ENCODE measurements at places on chromosomes 6 and 20. TPM values are rescaled to one million over a fixed set of nuclear protein-coding genes. Genes with fewer than 3 reads are reported as not detected.

The TAAR9 gene
- not detected for total RNA-seq

The SMOC2 gene
- total RNA-seq: 14.4 TPM

The PEDS1 gene
- total RNA-seq: 34.3 TPM

The OXT gene
- total RNA-seq: not detected

GRCh38 chr6:72151742-72152141 lies 265.4 kb downstream of the RIMS1 start:
- DNase-seq: no peak
- no peaks in the 10 kb centered on the region for H3K4me1 ChIP-seq
- no peaks in the 10 kb centered on the region for H3K27me3 ChIP-seq
- no peaks in the 10 kb centered on the region for H3K36me3 ChIP-seq

The RANBP9 gene
- 32.6 TPM for total RNA-seq

DNA sequence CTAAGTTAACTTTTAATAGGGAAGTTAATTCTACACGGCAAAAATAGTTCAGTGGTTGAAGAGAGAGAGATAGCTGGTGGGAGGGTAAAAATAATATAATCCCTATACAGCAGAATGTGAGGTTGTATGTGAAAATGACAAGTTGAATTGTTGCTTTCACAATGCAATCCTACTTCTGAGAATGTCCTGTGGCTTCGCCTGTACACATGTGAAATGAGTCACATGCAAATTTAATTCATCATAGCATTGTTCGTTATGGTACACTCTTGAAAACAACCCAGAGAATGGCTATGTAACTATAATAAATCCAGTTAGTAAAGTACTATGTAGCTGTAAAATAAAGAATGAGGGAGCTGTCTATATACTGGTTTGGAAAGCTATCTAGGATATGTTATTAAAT lies 46.0 kb upstream of the HINT3 start:
- no peak for DNase-seq
- no peak overlapping the region for H3K27ac ChIP-seq
- H3K4me3 ChIP-seq: no peak overlapping the region
- H3K27me3 ChIP-seq: no peaks in the 10 kb centered on the region
- no peaks in the 10 kb centered on the region for H3K36me3 ChIP-seq

- no peaks in the 10 kb centered on the region for H3K27me3 ChIP-seq
- H3K4me1 ChIP-seq: no peaks in the 10 kb centered on the region
- H3K4me3 ChIP-seq: no peak overlapping the region
- no peaks in the 10 kb centered on the region for H3K36me3 ChIP-seq
- no peak for DNase-seq
These were observed 26.3 kb downstream of the LHFPL5 start for GRCh38 chr6:35831257-35832007.

DNA sequence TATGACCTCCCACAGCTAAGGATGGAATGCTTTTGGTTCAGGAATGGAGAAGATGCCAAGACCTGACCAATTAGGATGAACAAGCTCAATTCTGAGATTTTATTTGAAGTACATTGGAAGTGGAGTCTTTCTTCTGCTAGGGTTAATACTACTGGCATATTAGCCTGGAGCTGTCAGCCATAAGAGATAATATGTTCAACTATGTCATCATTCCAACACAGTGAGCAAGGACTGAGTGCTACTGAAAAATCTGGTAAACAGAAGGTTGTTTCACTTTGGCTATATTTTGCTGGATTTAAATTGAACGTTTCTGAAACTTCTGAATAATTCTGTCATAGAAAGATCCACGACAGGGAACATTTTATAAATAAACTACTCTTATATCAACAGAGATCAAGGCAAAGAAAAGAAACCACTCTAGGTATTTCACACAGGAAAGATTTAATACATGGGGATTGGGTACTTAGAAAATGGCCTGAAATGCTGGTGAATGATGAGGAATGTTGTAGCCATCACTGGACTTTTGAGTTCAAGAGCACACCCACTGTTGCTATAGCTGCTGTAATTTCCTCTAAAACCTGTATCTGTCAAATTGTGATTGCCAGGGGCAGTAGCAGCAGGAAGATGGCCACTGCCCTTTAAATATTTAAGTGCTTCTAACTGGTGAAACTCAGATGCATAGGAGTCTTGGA lies 200.5 kb downstream of the PLCB4 start:
- no peaks in the 10 kb centered on the region for H3K4me1 ChIP-seq
- H3K27ac ChIP-seq: no peak overlapping the region
- no peak overlapping the region for H3K4me3 ChIP-seq

DNA sequence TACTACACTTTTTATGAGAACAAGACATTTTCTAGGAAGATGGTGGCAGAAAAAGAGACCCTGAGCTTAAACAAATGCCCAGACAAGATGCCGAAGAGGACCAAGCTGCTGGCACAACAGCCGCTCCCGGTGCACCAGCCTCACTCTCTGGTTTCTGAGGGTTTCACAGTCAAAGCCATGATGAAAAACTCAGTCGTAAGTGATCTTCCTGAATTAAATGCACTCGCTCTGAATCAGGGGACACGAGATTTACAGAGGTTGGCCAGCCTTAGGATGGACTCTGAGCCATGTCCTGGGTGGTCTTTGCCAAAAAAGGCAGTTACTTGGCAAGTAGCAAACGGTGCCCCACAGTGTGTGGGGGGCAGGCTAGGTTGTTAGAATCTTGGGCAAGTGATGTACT lies 423 bp downstream of the PACRG start:
- no peaks in the 10 kb centered on the region for H3K27me3 ChIP-seq
- no peak for DNase-seq
- no peaks in the 10 kb centered on the region for H3K36me3 ChIP-seq
- peak overlapping the region; percentile 89 for H3K27ac ChIP-seq
- H3K4me3 ChIP-seq: peak overlapping the region; percentile 80

- H3K27me3 ChIP-seq: no peaks in the 10 kb centered on the region
- no peaks in the 10 kb centered on the region for H3K36me3 ChIP-seq
- no peaks in the 10 kb centered on the region for H3K4me1 ChIP-seq
- no peak overlapping the region for H3K27ac ChIP-seq
- DNase-seq: no peak
These were observed 7.0 kb upstream of the DSTN start for GRCh38 chr20:17562804-17563305.

DNA sequence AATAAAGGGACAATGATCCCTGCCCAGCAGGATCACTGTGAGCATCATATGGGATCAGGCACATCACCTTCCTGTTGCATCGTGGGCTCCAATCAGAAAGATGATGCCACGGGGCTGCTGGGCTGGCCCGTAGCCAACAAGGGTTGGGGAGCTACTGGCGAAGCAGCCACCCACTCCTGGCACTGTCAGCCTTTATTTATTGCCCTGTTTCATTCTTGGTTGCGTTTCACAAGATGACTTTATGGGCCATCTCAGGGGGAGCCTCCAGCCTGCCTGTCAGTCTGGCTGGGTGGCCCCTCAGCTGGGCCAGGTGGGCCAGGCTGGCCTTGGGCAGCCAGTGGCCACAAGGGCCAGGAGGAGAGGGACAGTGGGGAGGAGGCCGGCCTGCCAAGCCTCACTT lies 17.3 kb downstream of the VSTM2L start:
- H3K4me3 ChIP-seq: no peak overlapping the region
- H3K36me3 ChIP-seq: no peaks in the 10 kb centered on the region
- no peak for DNase-seq
- no peaks in the 10 kb centered on the region for H3K4me1 ChIP-seq
- H3K27me3 ChIP-seq: no peaks in the 10 kb centered on the region

DNA sequence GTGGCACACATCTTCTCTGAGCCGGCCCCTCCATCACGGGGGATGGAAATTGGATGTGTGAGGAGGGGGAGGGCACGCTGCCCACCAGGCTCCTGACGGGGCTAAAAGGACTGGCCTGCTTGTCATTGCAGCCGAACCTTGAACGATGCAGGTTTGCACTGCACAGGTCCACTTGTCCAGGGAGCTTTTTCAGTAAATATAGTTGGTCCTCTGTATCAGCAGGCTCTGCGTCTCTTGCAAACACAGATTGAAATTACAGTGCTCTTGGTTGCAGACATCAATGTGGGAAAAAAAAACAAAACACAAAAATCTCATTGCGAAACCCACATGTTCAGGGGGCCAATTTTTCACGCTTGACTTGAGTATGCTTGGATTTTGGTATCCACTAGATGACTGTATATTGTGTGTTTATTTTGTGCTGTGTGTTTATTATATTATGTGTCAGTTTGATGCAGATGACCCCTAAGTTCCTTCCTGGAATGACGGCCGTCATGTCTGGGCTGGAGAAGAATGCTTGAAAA lies 29.2 kb downstream of the ERMARD start:
- no peaks in the 10 kb centered on the region for H3K4me1 ChIP-seq
- no peaks in the 10 kb centered on the region for H3K36me3 ChIP-seq
- no peak overlapping the region for H3K27ac ChIP-seq
- DNase-seq: no peak
- no peak overlapping the region for H3K4me3 ChIP-seq
- no peaks in the 10 kb centered on the region for H3K27me3 ChIP-seq

- no peaks in the 10 kb centered on the region for H3K27me3 ChIP-seq
- H3K36me3 ChIP-seq: no peaks in the 10 kb centered on the region
- no peak overlapping the region for H3K4me3 ChIP-seq
- no peaks in the 10 kb centered on the region for H3K4me1 ChIP-seq
- DNase-seq: no peak
- no peak overlapping the region for H3K27ac ChIP-seq
These were observed 109.3 kb downstream of the MAFB start for GRCh38 chr20:40579701-40580100.

The TMC2 gene
- total RNA-seq: 0.27 TPM

DNA sequence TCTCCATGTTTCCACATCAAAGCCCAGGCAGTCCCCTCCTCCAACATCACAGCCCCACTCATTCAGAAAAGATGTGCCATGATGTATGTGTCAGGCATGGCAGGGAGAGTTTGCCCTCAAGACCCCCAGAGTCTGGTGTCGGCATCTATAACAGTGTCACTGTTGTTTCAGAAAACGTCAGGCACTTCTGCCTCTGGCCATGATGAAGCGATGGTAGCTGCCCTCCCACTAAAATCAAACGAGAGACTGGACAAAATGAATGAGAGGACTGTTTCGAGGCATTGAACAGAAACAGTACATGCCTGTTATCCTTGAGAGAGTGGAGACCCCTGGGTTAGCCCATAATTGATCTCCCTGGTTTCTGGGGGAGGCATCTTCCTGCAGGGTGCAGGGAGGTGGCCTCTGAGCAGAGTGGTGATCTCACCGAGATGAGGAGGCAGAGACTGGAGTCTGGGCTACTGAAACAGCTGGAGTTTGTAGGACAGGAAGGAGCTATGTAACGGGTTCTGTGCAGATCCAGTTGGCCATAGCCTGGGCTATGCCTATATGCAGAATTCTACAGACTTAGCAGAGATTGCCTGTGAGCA lies 144.5 kb downstream of the SYCP2 start:
- no peak overlapping the region for H3K27ac ChIP-seq
- H3K4me3 ChIP-seq: no peak overlapping the region
- no peaks in the 10 kb centered on the region for H3K27me3 ChIP-seq

The ZNF165 gene
- 4.2 TPM for total RNA-seq

- no peak overlapping the region for H3K27ac ChIP-seq
- no peaks in the 10 kb centered on the region for H3K4me1 ChIP-seq
- H3K4me3 ChIP-seq: no peak overlapping the region
These were observed 99.1 kb downstream of the ARID1B start for GRCh38 chr6:156876302-156876701.

GRCh38 chr20:16926626-16927430 lies 178.7 kb downstream of the OTOR start:
- no peaks in the 10 kb centered on the region for H3K27me3 ChIP-seq
- DNase-seq: no peak
- no peak overlapping the region for H3K4me3 ChIP-seq
- H3K4me1 ChIP-seq: no peaks in the 10 kb centered on the region
- H3K36me3 ChIP-seq: no peaks in the 10 kb centered on the region

DNA sequence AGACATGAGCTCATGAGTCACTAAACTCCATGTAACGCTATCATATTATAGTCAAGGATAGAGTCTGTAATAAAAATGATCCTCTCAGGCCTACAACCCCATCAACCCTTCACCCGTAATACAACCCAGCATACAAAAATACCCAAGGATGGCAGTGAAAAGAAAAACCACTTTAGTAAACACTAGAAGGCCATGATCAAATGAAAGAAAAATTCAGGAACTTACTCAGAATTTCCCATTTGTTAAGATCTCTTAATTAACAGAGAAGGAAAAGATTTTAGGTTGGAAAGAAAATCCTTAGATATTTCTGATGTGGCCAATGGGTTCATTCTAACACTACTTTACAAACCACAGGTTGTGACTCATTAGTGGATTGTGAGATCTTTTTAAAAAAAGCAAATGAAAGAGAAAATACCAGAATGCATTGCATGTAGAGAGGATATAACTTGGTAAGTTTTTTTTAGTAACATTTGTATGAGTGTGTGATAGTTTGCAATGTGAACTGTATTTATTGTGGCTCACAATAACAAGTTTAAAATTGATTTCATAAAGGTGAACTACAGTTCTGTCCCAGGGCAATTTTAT lies 8.0 kb upstream of the UBE2J1 start:
- no peak overlapping the region for H3K4me3 ChIP-seq
- no peak for DNase-seq
- H3K36me3 ChIP-seq: no peaks in the 10 kb centered on the region
- no peaks in the 10 kb centered on the region for H3K27me3 ChIP-seq
- no peaks in the 10 kb centered on the region for H3K4me1 ChIP-seq
- H3K27ac ChIP-seq: no peak overlapping the region

The LY6G6C gene
- total RNA-seq: not detected

The TAF4 gene
- 93.5 TPM for total RNA-seq

GRCh38 chr20:14865169-14865568 lies 527.8 kb upstream of the FLRT3 start:
- no peaks in the 10 kb centered on the region for H3K4me1 ChIP-seq
- no peaks in the 10 kb centered on the region for H3K36me3 ChIP-seq
- no peaks in the 10 kb centered on the region for H3K27me3 ChIP-seq
- no peak for DNase-seq

DNA sequence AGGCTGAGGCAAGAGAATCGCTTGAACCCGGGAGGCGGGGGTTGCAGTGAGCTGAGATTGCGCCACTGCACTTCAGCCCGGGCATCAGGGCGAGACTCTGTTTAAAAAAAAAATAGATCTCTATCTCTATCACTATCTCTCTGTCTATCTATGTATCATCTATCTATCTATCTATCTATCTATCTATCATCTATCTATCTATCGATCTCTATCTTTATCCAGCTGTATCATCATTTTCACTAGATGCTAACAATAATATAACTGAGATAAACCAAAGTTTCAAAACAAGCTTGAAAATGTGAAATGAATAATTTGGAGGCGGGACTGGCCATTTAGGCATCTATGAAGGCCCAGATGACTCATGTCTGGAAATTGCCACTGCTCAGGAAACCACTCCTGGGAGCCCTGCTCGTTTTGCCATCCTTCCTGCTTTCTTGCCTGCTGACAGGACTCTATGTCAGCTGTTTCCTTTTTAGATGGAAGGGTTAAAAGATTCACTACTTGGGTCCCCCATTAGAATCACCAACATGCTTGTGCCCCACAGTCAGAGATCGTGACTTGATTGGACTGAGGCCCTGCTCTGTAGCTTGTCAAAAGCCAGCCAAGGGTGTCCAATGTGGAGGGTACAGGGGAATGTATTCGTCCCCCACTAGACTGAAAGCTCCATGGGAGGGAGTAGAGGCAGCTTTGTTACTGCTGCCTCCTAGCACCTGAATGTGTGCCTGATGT lies 61.7 kb downstream of the UTRN start:
- no peak overlapping the region for H3K4me3 ChIP-seq
- no peak for DNase-seq
- H3K36me3 ChIP-seq: no peaks in the 10 kb centered on the region
- no peaks in the 10 kb centered on the region for H3K27me3 ChIP-seq

- no peaks in the 10 kb centered on the region for H3K36me3 ChIP-seq
- DNase-seq: no peak
- H3K27ac ChIP-seq: no peak overlapping the region
- no peaks in the 10 kb centered on the region for H3K4me1 ChIP-seq
- no peaks in the 10 kb centered on the region for H3K27me3 ChIP-seq
- no peak overlapping the region for H3K4me3 ChIP-seq
These were observed 360.2 kb upstream of the JAG1 start for GRCh38 chr20:11034025-11034424.

GRCh38 chr6:16329233-16329632 lies 90.8 kb downstream of the GMPR start:
- H3K36me3 ChIP-seq: no peaks in the 10 kb centered on the region
- no peaks in the 10 kb centered on the region for H3K27me3 ChIP-seq
- no peaks in the 10 kb centered on the region for H3K4me1 ChIP-seq
- H3K27ac ChIP-seq: no peak overlapping the region
